Fibroblast of mammary gland (primary cell): ENCODE measurements at places on chromosomes 13 and 19.

- DNase-seq = no peak
These were observed 46.7 kb upstream of the IRS2 start for GRCh38 chr13:109833071-109833470.

DNA sequence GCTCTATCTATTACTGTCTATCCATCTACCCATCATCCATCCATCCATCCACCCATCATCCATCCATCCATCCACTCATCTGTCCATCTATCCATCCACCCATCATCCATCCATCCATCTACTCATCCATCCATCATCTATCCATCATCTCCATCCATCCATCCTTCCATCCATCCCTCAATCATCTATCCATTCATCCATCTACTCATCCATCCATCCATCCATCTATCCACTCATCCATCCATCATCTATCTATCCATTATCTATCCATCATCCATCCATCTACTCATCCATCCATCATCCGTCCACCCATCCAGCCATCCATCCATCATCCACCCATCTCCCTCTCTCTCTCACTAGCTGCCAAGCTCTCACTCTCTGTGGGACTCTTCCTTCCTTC lies 13.1 kb upstream of the TIMM13 start:
- DNase-seq = no peak

- peak; percentile 56 for DNase-seq
These were observed at the start of gene PODNL1 for GRCh38 chr19:13938301-13939064. Gene PODNL1, minus strand, starts transcription at chr19:13938417. Its CDS starts 236 bp downstream, at chr19:13938181.

DNA sequence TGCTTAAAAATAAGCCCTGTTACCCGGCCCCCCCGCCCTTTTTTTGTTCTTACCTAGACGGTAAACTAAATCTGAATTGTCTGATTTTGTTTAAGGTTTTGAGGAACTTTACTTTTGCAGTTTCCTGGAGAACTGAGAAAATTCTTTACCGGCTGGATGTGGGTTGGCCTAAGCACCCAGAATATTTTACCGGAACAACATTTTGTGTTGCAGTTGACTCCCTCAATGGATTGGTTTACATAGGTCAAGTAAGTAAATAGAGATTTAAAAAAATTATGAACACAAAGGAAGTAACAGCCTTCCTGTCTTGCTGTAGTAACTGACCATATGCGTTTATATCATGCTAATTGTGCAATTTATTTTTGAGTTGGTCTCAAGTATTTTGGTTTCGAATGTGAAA lies 785 bp downstream of the NHLRC3 start:
- no peak for DNase-seq

DNA sequence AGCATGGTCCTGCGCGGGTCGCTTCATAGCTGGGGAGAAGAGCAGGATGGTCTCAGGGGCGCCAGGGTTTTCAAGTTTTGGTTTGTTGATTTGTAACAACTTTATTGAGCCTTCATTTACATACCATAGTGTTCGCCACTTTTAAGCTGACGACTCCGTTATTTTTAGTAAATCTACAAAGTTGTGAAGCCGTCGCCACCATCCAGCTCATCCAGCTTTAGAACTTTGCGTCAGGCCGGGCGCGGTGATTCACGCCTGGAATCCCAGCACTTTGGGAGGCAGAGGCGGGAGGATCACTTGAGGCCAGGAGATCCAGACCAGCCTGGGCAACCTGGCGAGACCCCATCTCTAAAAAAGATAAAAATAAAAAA lies 404 bp downstream of the C19orf44 start:
- DNase-seq = peak; percentile 69

DNA sequence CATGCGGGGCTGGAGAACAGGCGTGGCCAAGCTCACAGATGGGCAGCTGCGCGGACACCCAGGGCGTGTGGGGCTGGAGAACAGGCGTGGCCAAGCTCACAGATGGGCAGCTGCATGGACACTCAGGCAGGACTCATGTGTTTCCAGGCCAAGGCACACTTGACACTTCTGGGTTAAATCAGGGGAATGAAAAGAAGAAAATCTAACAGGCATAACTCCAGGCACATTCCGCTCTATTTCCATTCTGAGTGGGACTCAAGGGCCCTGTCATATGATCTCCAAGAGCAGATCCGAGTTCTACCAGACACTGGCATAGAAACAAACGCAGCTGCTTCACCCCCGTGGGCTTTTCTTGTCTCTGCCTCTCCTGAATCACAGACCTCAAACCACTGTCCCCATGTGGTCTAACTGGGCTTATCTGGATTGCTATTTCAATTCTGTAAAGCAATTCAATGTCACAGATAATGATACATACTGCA lies 17.4 kb upstream of the C13orf46 start:
- DNase-seq = no peak
